ENCODE measurements at places on chromosomes 4 and X.

DNA sequence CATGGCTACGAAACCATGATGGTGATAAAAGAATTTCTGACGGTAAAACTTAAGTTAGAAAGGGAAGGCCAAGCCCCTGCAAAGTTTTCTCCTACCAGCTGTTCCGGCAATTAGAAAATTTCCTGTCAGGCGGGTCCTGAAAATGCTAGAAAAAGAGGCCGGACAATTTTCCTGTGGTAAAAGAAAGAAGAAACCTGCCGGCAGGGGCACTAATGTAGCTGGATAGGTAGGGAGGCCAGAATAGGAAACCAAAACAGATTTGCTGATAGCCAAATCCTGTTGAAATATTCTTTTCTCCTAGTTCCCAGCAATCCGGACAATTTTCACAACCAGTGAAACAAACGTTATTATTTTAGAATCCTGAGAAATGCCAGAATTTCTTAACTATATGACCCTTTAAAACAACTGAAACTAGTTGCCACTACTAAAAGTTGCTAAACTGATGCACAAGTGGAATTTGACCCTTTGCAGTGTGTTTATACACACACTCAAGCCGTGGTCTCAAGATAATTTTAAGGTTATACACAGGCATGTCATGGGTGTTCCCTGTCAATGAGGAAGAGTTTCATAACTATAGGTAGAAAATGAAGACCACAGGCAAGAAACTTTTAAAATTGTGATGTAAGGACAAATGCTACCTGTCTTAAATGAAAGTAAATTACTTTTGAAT, 47.7 kb downstream of the RPS6KA3 start:
- H3K27me3 ChIP-seq = no peaks in the 10 kb centered on the region
- no peak for DNase-seq
- peaks cover 44% of the 10 kb centered on the region for H3K4me1 ChIP-seq

GRCh38 chr4:111228874-111229273, 606.0 kb upstream of the PITX2 start:
- H3K4me1 ChIP-seq = no peaks in the 10 kb centered on the region
- H3K27me3 ChIP-seq = peaks cover 1% of the 10 kb centered on the region
- H3K36me3 ChIP-seq = no peaks in the 10 kb centered on the region
- H3K4me3 ChIP-seq = no peak overlapping the region
- DNase-seq = no peak
- H3K27ac ChIP-seq = no peak overlapping the region

GRCh38 chr4:110415478-110415877, 60.5 kb upstream of the ENPEP start:
- no peaks in the 10 kb centered on the region for H3K4me1 ChIP-seq
- no peaks in the 10 kb centered on the region for H3K36me3 ChIP-seq
- H3K27ac ChIP-seq = no peak overlapping the region
- no peak overlapping the region for H3K4me3 ChIP-seq
- peaks cover 25% of the 10 kb centered on the region for H3K27me3 ChIP-seq
- no peak for DNase-seq

DNA sequence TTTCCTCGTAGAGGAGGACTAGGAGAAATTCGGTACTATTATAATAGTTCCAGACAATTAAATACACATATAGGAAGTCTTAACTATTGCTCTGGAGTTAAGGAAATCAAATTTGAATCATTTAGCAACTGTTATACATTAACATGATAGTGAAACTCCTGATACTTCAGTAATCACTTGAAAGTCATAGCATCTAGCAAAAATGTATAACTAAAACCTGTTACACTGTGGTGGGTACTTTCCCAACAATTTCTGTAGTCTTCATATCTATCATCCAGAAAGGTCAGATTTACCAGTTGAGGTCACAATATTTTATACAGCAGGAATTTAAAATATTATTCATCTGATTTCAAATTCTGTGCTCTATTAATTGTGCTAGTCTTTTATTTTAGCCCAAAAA, 669.6 kb upstream of the PCDH10 start:
- no peaks in the 10 kb centered on the region for H3K27me3 ChIP-seq
- H3K36me3 ChIP-seq = no peaks in the 10 kb centered on the region
- H3K4me3 ChIP-seq = no peak overlapping the region
- DNase-seq = no peak
- no peaks in the 10 kb centered on the region for H3K4me1 ChIP-seq

DNA sequence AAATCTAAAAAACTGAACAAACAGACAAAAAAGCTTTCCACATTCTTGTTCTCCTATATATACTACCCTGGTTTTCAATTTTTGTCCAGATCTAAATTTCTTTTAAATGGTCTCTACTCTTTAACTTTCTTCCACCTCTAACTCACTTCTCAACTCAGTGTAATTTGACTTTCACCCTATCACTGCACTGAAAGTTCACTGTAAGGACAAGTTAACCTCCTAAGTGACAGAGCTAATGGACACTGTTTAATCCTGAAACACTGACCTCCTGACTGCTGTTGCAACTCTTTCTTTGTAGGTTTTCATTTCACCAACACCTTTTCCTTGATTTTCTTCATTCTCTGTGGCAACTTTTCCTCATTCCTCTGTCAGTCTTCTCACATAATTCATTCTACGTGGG, 50.0 kb downstream of the ATOH1 start:
- H3K27me3 ChIP-seq = no peaks in the 10 kb centered on the region
- H3K4me3 ChIP-seq = no peak overlapping the region
- no peaks in the 10 kb centered on the region for H3K4me1 ChIP-seq
- no peak for DNase-seq

DNA sequence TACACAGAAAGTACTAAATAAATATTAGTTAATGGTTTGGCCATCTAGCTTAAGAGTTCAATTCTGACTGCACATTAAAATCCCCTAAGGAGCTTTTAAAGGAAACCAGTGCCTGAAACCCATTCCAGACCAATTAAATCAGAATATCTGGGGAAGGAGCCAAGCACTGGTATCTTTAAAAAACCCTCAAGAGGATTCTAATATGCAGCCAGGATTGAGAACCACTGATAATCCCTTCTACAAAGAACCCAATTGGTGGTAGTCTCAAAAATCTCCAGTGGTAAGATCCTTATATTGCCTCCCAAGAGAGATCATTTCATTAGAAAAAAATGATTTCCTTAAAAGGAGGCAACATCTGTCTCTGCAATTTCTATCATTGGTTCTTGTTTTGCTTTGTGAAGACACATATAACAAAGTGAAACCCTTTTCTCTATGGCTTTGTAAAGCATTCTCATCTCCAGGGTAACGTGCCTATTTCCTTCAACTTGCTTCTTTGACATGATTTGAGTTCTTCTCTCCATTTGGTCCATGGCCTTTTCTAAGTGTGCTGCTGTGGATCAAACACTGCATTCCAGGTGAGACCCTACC, 3.5 kb downstream of the GPR34 start:
- H3K4me1 ChIP-seq = peaks cover 40% of the 10 kb centered on the region
- H3K4me3 ChIP-seq = no peak overlapping the region
- peaks cover 4% of the 10 kb centered on the region for H3K36me3 ChIP-seq
- no peaks in the 10 kb centered on the region for H3K27me3 ChIP-seq

DNA sequence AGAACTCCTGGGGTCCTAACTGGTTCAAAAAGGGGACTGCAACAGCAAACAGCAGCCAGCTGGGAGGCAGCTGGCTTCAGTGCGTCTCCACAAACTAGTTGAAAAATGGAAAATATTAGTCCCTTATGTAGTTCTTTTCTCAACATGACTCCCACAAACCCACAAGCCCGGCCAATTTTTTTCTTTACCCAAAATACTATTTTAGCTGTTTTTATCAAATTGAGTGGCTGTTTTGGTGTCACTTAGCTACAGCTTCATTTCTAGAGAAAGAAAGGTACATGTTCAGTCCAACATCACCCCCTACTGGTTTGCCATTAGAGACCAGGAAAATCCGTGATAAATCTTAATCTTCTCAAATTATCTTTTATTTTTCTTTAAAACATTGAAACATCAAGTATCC, 97.2 kb downstream of the GUCY2F start:
- no peaks in the 10 kb centered on the region for H3K36me3 ChIP-seq
- no peak for DNase-seq
- H3K4me1 ChIP-seq = no peaks in the 10 kb centered on the region
- no peak overlapping the region for H3K4me3 ChIP-seq
- H3K27ac ChIP-seq = no peak overlapping the region
- H3K27me3 ChIP-seq = no peaks in the 10 kb centered on the region
